ENCODE measurements at places on chromosomes 16 and 17.
A peak's percentile ranks its signal among the peaks of the same experiment; 100 is the strongest.

GRCh38 chr16:19868421-19868820 lies 16.2 kb downstream of the GPRC5B start:
- no peak for DNase-seq

GRCh38 chr16:11181899-11182279 lies 74.1 kb downstream of the SOCS1 start:
- no peak for DNase-seq

DNA sequence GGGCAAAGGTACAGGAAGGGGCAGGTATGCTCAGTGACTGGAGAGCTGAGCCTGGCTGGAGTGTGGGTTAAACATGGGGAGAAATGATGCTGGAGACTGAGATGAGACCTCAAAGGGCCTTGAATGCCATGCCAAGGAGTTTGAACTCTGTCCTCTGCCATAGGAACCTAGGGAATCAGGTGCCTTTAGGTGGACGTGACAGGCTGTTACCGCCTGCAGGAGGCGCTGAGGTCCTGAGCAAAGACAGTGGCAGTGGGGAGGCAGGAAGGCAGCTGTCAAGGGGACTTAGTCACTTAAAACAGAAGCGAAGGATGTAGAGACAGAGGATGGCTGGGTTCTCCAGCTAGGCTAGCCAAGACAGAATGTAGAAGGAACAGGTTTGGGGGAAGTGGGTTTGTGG lies 9.1 kb downstream of the PSMB3 start:
- DNase-seq, result no peak

- DNase-seq, result no peak
Measured at GRCh38 chr16:49712542-49712941, 143.4 kb downstream of the ZNF423 start.

DNA sequence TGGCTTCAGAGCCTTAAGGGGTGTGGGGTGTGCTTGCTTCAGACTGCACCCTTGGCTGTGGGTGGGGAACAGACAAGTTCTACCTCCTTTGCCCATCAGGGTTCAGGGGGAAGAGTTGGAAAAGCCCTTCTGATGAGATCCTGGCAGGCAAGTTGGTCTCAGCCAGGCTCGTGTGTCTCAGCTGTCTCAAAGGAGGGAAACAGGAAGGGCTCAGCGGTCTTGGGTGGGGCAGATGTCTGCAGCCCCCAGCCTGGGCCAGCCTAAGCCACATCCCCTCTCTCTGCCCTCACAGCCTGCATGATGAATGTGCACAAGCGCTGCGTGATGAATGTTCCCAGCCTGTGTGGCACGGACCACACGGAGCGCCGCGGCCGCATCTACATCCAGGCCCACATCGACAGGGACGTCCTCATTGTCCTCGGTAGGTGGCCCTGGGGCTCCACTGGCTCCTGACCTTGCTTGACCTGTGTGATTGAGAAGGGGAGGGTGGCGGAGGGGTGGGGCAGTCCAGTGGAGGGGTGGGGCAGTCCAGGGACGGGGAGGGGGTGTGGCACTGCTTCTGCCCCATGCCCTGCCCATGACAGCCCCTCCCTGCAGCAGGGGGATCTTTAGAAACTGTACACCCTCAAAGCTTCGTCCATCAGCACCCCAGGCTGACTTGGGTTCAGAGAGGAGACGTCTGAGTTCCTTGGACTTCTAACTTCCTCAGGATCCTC lies 199.5 kb downstream of the PRKCB start:
- DNase-seq, result peak; percentile 29

DNA sequence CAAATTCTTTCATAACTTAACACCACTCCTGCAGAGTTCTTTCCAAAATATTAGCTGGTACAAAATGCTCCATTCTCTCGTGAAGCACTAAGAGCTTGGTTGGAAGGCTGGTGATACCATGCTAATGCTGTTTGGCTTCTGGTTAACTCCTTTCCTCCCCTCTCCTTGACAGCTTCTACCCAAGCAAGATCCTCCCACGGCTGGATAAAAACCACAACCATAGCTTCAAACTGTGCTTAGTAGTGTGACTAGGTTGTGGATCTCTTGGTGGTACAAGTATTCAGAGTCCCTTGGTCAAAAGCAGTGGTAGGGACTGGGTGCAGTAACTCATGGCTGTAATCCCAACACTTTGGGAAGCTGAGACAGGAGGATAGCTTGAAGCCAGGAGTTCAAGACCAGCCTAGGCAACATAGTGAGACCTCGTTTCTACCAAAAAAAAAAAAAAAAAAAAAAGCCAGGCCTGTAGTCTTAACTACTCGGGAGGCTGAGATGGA lies 2.3 kb downstream of the PHAF1 start:
- DNase-seq, result no peak

GRCh38 chr17:77304051-77304745 lies 163.4 kb downstream of the SEC14L1 start:
- DNase-seq, result no peak

DNA sequence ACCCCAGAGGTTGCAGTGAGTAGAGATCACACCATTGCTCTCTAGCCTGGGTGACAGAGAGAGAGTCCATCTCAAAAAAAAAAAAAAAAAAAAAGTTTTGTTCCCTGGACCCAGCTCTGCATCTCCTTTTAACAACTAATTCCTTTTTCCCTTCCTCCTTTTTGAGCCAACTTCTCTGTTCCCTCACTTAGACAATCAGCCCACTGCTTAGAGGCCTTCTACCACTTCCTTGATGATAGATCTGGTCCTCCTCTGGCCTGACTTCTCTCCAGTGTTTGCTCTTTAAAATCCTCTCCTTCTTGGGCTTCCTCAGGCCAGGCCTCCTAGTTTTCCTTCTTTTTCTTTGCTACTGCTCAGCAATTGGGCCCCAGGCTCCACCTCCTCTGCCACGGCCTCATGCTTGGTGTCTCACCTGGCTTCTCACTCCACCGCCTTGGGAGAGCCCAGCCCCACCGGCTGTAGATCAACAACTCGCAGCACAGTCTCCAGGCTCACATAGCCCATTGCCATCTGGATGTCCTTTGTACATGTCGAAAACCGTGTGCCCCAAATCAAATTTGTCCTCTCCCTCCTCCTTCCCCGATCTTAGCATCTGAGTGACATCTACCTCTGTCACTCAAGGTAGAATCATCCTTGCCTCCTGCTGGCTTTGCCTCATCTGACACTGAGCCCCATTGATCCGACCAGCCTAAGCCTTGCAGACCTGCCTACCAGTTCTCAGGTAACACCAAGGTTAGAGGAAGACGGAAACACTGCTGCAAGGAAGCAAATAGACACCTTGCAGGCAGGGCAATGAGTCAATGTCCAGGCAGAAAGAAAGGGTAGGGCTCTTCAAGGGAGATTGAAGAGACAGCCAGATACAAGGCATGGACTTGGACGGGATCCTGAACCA lies 17.4 kb downstream of the ARHGAP27 start:
- DNase-seq, result no peak

GRCh38 chr16:15498427-15499175 lies 64.2 kb downstream of the BMERB1 start:
- no peak for DNase-seq

- DNase-seq, result no peak
Measured at GRCh38 chr17:70040336-70040735, 34.7 kb upstream of the KCNJ16 start.

DNA sequence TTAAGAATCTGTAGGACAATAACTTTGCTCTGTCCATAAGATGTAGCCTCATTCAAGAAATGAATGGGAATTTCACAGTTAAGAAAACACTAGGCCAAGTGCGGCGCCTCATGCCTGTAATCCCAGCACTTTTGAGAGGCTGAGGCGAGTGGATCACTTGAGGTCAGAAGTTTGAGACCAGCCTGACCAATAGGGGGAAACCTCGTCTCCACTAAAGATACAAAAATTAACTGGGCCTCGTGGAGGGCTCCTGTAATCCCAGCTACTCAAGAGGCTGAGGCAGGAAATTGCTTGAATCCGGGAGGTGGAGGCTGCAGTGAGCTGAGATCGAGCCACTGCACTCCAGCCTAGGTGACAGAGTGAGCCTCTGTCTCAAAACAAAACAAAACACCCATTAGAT lies 19.9 kb upstream of the RSL1D1 start:
- DNase-seq, result no peak

Measured in GM12892 (cell line).